Stimulated activated CD8-positive, alpha-beta memory T cell treated with anti-CD3 and anti-CD28 coated beads, Interleukin-15, amount 100 ng/mL, for 48 hours (primary cell): ENCODE measurements at places on chromosomes 7 and 10.

- no peak for DNase-seq
These were observed 151.3 kb upstream of the BMPER start for GRCh38 chr7:33753881-33754525.

DNA sequence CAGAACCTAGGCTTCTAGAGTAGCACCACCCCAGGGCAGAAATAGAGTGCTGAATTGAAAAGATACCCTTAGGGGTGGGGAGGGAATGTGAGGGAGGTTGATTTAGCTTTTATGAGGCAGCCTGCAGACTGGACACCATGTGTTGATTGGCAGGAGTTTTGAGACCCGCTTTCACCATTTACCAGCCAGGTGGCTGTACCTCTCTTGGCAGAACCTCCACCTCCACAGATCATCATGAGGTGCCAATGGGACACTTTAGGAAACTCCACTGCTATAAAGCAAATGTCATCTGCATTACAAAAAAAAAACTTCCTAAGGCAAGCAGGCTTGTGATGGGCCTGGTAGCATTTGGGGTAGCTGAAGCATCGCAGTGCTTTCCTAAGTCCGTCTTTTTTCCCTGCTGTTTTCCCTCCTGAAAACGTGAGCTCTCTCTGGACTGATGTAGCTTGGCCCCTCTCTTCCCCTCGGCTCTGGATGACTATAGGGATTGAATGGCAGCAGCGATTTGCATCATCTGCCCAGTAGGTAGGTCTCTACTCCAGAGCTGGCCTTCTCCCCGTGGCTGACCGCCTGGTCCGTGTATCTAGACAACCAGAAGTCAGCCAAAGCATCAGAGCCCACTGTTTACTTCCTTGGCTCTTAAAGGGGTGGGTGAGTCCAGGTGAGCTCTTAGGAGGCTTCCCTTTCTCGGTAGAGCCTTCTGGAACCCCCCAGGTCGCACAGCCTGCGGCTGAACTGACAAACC, 1.3 kb downstream of the PCBD1 start:
- no peak for DNase-seq

GRCh38 chr10:119333146-119333792, 125.9 kb downstream of the GRK5 start:
- peak; percentile 61 for DNase-seq

DNA sequence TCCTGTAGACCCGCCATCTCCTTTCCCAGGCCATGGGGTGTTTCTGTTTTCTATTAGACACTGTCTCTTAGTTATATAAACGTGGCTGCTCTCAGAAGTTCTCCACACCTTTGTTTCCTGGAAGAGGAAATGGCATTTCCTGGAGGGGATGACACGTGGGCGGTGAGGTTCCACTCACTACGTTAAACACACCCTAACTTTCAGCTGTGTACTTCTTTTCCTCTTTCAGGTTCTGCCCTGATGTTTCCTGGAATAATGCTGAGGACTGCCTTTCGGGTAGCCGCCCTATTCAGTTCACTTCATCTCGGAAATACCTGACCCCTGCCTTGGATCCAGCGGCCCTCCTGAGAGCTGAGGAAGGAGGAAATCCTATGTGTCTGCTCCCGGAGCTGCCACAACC, 3.4 kb upstream of the PRKCQ start:
- peak; percentile 76 for DNase-seq

DNA sequence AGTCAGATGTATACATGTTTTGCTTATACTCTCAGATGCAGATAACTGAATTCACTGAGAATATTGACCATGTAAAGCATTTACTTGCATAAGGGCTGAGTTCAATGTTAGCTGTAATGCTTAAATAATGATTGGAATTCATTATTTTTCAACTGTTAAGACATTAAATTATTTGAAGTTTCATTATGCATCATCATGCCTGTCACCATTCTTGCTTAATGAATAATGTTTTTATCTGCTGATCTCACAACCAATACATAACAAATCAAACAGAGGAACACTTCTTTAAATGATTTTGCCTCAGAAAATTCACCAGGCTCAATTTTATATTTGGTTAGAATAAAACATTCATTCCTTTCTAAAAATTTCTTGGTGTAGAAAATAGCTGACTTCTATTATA, 233.4 kb downstream of the GPR37 start:
- no peak for DNase-seq

- DNase-seq, result no peak
These were observed 186.1 kb downstream of the BMPER start for GRCh38 chr7:34091321-34091917.
